ENCODE measurements at places on chromosomes 2 and 18.

DNA sequence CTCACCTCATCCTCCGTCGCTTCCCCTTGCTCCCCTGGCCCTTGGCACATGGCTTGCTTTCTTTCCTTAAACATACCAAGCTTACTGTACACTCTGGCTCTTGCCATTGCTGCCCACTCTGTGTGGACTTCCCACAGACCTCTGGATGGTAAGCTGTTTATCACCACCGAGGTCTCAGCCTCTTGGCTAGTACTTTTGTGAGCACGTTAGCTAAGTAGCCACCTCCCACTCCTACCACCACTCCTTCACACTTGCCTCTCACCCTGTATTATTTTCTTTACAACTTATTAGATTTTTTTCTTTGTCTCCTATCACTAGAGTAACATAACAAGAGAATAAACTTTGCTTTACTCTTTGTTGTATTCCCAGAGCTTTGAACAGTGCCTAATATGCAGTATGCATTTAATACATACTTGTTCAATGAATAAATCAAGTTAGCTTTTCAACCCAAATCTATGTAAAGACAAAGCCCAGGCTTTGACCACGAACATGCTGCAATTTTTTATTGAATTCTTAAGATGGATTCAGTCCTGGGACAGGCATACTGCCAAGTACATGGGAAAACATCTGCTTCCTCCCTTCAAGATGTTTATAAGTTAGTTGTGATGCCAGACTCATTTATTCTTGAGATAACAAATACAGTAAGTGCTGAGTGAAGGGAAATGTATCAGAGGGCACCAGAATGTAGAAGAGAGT is 25.0 kb upstream of the MSGN1 start:
- DNase-seq: no peak

DNA sequence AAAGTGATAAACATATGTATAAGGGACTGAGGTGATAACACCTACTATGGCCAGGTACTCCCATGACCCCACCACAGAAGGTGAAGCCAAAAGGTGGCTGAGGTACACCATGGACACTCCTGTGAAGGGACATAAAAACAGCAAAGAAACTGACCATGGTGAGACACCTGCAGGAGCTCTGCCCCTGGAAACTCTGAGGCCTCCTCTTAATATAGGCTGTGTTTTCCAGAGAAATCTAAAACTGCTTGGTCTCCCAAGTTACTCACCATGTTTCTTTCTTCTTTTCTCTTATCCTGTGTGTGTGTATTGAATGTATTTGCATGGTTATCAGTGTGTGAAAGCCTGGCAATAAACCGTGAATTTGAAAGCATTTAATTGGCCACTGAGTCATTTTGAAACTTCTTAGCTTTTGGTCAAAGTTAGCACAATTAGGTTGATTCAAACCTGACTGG is 739.3 kb upstream of the GCFC2 start:
- no peak for DNase-seq

GRCh38 chr2:113739849-113740248 is 16.6 kb downstream of the SLC35F5 start:
- no peak for DNase-seq

GRCh38 chr2:156065912-156066311 is 266.6 kb downstream of the NR4A2 start:
- DNase-seq: no peak

- no peak for DNase-seq
Observed at GRCh38 chr2:10844097-10844496, 31.5 kb upstream of the PDIA6 start.

DNA sequence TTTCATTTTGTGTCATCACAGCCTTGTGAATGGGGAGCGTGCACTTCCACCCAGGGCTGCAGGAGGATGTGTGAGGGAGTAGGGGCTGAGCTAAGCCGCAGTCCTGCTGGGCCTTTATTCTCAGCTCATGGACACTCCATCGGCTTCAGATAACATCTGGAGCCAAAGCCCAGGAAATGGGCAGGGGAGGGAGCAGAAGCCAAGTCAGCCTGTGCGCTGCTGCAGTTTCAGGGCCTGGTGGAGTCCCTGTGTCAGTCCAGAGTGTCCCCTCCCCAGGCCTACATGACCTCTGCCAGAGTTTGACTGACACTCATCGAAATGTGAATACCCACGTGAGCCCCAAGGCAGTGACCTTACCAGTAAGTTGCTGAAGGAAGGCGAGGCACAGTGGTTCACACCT is 242.2 kb downstream of the LOXHD1 start:
- no peak for DNase-seq

GRCh38 chr18:62088156-62088555 is 98.7 kb downstream of the PIGN start:
- DNase-seq: no peak

- DNase-seq: no peak
Observed at GRCh38 chr2:95056461-95057459, 31.3 kb downstream of the MAL start.

DNA sequence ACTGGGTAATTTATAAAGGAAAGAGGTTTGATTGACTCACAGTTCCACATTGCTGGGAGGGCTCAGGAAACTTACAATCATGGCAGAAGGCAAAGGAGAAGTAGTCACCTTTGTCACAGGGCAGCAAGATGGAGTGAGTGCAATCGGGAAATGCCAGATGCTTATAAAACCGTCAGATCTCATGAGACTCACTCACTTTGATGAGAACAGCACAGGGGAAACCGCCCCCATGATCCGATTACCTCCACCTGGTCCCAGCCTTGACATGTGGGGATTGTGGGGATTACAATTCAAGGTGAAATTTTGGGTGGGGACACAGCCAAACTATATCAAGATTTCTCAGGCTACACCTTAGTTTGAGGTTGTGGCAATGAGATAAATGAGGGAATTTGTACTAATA is 54.9 kb downstream of the AKAIN1 start:
- DNase-seq: no peak

- no peak for DNase-seq
Observed at GRCh38 chr2:133362061-133362476, 206.2 kb downstream of the NCKAP5 start.

- no peak for DNase-seq
Observed at GRCh38 chr2:238644095-238645081, 203.5 kb upstream of the TWIST2 start.

- DNase-seq: no peak
Observed at GRCh38 chr2:38960609-38961320, 71.1 kb downstream of the ARHGEF33 start.

DNA sequence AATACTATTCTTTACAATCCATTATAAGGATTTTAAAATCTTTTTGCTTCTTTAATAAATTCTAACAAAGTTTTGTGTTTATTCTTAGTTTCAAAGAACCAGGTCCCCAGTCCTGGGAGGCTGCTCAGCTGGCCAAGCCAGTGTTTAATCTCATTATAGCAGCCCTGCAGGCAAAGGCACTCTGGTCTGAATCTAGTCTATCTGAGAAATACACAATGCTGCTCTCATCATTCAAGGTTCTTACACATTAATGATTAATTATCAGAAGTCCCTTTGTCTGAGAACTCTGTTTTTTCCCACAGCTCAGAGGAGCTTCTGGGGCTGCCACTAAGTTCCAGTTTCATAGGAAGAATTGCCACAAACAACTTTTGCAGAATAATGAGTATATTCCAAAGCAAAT is 27.7 kb downstream of the KCTD18 start:
- no peak for DNase-seq

GRCh38 chr2:239308661-239309397 is 92.0 kb downstream of the HDAC4 start:
- DNase-seq: no peak

GRCh38 chr2:46434851-46435273 is 44.5 kb upstream of the TMEM247 start:
- no peak for DNase-seq

DNA sequence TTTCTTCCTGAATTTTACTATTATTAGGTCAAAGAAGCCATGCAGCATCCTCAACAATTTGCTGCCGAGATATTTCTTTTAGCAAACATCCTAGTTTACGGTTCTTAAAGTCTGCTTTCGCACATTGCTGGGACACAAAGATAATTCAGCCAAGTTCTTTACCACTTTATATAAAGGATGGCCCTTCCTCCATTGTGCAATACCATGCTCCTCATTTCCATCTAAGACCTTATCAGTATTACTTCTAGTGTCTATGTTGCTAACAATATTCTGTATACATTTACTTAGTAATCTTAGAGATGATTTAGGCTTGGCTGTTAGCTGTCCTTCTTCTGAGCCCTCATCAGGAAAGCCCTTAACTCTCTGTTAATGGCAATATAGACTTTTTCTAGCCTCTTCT is 8.0 kb upstream of the REG1A start:
- no peak for DNase-seq

GRCh38 chr18:46623541-46623940 is 33.5 kb downstream of the LOXHD1 start:
- peak; percentile 5 for DNase-seq

DNA sequence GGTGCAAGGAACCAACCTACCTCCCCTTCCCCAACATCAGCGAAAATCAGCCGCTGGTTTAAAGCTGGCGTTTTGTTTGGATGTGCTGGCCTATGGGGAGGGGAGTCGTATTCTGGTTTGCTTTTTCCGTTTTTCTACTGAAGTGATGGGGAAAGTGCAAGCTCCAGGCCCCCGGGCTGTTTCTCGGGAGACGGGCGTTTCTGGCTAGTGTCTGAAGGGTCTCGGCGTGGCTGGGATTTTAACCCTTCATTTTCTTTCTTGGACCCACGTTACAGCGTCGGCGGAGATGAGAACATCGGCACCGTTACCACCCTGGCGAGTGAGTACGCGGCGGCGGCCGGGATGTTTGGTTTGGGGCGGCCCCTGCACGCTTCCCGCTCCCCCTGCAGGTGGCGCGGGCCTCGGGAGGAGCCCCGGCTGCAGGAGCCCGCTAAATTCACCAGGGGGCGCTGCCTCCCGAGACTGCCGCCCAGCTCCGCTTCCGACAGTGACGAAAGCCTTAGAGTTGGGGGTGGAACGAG is 70.7 kb downstream of the PLB1 start:
- DNase-seq: peak; percentile 87

GRCh38 chr2:108304975-108305374 is 16.3 kb downstream of the SULT1C2 start:
- no peak for DNase-seq

- no peak for DNase-seq
Observed at GRCh38 chr2:171244970-171245782, 84.5 kb upstream of the TLK1 start.

DNA sequence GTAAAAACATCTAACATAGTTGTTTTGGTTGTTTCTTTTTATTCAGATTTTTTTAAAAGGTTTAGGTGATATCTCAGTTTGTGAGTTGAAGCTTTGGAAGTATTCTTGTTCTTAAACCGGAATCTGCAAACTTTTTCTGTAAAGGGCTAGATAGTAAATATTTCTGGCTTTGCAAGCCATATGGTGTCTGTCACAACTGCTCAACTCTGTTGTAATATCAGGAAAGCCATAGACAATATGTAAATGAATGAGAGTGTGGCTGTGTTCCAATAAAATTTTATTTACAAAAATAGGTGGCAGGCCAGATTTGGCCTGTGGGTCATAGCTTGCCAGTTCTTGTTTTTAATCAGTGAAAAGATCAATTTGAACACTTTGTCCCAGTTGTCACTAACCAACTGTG is 134.1 kb downstream of the CNTNAP5 start:
- DNase-seq: no peak

DNA sequence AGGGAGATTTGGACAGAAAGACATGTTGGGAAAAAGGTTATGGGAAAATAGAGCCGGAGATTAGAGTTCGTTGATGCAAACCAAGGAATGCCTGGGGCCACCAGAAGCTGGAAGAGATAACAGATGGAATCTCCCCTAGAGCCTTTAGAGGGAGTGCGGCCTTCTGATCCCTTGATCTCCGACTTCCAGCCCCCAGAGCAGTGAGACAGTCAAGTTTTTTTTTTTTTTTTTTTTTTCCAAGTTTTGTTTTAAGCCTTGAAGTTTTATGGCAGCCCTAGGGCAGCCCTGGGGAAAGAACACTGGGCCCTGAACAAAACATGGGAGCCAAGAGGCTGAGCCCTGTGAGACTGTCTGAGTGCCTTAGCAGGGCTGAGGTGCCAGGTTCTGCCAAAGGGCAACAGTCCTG is 6.5 kb downstream of the DGKD start:
- no peak for DNase-seq

DNA sequence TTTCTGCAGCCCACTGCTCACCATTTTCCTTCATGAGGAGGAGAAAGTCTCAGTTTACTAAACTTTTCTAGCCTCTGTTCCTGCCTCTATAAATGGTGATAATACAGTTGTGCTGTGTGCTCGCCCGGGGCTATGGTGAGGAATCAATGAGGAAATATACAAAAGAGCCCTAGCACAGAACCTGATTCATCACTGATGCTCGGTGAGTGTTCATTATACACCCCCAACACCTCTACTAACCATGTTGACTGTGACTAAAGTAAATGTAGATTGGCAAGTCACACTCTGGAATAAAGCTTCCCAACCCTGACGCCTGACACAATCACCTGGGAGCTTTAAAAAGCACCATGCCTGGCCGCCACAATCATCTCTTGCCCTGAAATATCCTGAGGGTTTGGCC is 118.8 kb upstream of the CYP1B1 start:
- no peak for DNase-seq

DNA sequence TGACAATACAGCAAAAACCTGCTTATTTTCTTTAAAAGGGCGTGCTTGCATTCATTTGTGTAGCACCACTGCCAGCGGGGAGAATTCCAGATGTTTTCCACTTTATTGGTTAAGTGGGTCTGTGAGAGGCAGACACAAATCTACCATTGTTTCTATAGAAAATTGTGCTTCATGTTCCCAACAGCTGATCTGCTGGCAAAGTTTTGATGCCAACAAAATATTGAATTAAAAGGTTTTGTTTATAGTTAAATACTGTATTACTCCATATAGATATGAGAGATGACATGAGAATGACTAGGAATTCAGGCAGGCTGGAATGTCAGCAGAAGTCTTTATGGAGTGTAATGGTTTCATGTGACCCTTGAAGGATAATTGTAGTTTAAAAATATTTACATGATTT is 182.7 kb downstream of the MC4R start:
- no peak for DNase-seq

DNA sequence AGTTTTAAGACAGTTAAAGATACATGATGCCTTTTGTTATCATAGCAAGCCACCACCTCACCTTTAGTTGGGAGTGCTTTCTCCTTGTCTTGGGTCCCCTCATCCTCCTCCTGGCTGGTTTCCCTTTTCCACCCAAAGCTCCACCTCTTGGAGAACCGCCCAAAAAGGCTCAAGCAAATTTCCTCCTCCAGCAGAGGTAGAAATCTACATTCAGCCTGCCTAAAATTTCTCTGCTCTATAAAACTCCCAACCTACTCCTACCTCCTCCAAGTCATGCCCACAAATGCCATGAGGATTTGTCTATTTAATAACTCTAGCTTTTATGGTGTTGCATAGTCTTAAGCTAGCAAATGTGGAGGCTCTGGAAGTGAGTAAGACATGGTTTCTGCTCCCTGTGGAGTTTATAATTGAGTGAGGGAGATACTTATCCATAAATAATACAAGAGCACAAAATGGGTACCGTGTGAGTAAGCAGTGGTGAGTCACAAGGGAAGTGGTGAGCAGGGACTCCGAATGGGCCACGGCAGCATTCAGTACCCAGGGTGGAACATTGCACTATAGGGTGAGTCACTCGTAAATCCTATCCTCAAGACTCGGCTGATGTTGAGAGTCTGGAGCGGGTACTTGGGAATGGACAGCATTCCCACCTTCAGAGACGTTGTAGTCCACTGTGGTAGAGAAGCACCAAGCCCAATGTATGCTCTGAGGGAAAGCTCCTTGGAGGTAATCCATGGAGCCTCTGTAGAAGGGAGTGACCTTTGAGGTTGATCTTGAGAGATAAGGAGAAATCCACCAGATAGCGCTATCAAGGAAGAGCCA is 146.3 kb downstream of the RTN4 start:
- DNase-seq: peak; percentile 47

Data from activated T-cell treated with anti-CD3 and anti-CD28 coated beads for 4 hours (primary cell).